Stimulated activated CD4-positive, alpha-beta T cell treated with anti-CD3 and anti-CD28 coated beads, Interleukin-4, amount 100 ng/mL, for 1 hour (primary cell): ENCODE measurements at places on chromosomes 16 and 17.
A peak's percentile ranks its signal among the peaks of the same experiment; 100 is the strongest.

DNA sequence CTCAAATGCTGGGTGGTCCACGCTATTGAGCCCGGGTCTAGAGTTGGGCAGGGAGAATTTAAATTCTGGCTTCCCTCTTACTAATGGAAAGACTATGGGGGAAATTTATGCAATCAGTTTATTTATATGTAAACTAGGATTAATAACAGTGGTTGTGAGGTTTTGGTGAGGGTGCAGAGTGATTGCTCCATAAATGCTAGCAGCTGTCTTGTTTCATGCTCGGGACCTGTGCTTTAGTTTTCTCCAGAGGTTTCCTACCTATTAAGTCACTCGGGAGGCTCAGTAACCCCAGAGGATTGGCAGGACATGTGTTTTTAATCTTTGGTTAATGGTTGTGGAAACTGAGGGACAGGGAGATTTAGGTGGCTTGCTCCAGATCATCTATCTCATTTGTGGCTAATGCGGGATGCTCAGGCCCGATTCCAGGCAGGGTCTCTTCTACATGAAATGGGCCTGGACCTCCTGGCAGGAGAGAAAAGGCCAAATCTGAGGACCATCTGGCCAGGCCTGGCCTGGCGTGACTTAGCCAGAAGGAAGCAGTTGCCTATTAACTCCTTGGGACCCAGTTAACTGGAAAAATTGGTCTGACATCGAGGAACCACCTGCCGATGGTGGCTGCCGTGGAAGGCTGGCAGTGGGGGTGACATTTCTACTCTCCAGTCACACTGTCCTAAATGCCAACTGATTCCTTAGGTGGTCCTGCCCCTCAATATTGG, 2.1 kb downstream of the PRCD start:
- no peak for DNase-seq

DNA sequence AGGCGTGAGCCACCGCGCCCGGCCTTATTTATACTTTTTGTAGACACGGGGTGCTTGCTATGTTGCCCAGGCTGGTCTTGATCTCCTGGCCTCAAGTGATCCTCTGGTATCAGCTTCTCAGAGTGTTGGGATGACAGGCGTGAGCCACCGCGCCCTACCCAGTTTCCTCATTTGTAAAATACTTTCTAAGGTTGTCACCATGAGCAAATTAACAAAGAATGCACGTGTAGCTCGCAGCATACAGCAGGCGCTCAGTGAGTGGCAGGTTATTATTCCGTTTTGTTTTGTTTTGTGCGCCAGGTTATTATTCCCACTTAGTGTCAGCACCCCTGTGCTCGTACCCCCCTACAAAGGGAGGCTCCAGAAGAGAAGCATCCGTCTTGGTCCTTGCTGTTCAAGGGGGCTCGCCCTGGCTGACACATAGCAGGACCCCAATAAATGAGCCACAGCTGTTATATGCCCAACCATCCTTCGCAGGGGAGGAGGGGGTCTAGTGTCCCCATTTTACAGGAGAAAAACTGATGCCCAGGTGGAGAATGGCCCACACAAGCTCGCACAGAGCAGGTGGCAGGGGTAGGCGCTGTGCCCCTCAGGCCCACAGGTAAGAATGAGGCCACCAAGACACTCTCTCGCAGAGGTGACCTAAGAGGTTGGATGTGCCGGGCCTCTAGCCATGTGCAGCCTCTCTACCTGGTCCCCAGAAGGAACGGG, 686 bp upstream of the MIEF2 start:
- no peak for DNase-seq

- DNase-seq, result no peak
These were observed 2.8 kb downstream of the PLCD3 start for GRCh38 chr17:45129426-45129939.

- DNase-seq, result no peak
These were observed 50.7 kb downstream of the CFDP1 start for GRCh38 chr16:75382611-75383010.

- no peak for DNase-seq
These were observed 93.1 kb downstream of the PITPNC1 start for GRCh38 chr17:67470163-67470562.

GRCh38 chr17:61522088-61522487, 68.9 kb downstream of the NACA2 start:
- no peak for DNase-seq

DNA sequence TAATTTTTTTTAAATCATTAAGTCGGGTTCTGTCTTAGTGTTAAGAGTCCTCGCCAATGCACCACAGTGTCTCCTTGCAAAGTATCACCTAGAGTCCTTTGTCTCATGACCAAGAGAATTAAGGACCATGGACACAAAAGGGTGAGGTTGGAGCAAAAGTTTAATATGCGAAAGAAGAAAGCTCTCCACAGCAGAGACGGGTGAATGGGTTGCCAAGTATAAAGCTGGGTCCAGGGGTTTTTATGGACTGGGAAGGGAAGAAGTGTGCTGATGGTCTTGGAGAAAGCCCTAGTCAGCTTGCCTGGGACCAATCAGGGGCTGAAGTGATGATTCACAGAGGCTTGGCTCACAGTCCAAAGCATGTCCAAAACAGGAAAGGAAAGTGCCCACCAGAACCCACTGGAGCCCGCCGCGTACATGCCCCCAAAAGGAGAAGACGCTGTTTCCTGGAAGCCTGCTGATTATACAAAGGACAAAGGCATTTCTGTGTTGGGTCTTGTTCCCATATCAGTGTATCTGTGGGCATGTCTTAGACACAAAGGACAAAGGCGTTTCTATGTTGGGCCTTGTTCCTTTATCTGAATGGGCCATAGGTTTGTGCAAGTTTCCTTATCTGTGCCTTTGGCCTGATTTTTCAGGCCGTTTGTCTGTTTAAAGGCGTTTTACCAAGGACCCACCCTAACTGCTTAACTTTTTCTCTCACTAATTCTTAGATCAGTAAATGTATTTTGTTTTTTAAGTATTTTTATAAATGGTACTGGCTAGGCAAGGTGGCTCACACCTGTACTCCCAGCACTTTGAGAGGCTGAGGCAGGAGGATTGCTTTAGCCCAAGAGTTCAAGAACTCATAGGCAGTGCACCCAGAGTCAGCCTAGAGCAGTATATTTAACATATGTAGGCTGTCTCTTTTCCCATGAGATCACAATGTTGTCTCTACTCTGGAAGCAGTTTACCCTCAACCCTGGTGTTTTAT, 28.7 kb upstream of the ATF7IP2 start:
- no peak for DNase-seq

GRCh38 chr16:84368308-84368996, at the start of gene ATP2C2:
TSS of gene ATP2C2 (plus strand) at chr16:84368538. CDS start at chr16:84368616, 78 bp downstream.
- no peak for DNase-seq

- DNase-seq, result no peak
These were observed 44.7 kb downstream of the CDH1 start for GRCh38 chr16:68781784-68782183.

DNA sequence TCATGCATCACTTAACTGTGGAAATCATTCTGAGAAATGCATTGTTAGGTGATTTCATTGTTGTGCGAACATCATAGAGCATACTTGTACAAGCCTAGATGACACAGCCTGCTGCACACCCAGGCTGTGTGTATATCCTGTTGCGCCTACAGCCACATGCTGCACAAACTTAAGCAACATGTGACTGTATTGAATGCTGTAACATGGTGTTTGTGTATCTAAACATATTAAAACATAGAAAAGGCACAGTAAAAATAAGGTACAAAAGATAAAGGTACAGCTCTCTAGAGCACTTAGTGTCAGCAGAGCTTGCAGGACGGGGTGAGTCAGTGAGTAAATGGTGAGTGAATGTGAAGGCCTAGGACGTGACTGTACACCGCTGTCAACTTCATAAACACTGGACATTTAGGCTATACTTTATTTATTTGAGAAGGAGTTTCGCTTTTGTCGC, 11.9 kb downstream of the FOXK2 start:
- no peak for DNase-seq

DNA sequence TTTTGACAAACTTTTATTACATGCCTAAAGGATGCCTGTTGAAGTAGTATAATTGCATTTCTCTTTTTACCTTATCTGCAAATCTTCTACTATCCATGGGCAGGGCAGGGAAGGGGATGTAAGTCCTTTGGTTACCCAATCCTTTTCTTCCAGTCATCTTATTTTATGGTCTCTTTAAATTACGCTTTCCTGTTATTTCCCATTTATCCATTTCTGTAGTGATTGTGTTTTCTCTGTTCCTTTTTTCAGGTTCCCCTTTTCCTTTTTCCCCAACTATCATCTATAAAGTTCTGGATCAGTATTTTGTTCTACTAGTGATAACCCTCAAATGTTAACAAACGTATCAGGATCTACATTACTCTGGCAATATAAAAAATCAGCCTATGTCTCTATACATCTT, 3.3 kb upstream of the ABCA9 start:
- no peak for DNase-seq

DNA sequence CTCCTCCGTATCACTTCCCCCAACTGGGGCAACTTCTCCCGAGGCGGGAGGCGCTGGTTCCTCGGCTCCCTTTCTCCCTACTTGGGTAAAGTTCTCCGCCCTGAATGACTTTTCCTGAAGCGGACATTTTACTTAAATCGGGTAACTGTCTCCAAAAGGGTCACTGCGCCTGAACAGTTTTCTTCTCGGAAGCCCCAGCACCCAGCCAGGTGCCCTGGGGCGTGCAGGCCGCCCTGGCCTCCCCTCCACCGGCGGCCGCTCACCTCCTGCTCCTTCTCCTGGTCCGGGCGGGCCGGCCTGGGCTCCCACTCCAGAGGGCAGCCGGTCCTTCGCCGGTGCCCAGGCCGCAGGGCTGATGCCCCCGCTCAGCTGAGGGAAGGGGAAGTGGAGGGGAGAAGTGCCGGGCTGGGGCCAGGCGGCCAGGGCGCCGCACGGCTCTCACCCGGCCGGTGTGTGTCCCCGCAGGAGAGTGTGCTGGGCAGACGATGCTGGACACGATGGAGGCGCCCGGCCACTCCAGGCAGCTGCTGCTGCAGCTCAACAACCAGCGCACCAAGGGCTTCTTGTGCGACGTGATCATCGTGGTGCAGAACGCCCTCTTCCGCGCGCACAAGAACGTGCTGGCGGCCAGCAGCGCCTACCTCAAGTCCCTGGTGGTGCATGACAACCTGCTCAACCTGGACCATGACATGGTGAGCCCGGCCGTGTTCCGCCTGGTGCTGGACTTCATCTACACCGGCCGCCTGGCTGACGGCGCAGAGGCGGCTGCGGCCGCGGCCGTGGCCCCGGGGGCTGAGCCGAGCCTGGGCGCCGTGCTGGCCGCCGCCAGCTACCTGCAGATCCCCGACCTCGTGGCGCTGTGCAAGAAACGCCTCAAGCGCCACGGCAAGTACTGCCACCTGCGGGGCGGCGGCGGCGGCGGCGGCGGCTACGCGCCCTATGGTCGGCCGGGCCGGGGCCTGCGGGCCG, 1.6 kb downstream of the HIC1 start:
- DNase-seq, result peak; percentile 56

GRCh38 chr17:3799181-3799945, 1.6 kb downstream of the ITGAE start:
- DNase-seq, result no peak

DNA sequence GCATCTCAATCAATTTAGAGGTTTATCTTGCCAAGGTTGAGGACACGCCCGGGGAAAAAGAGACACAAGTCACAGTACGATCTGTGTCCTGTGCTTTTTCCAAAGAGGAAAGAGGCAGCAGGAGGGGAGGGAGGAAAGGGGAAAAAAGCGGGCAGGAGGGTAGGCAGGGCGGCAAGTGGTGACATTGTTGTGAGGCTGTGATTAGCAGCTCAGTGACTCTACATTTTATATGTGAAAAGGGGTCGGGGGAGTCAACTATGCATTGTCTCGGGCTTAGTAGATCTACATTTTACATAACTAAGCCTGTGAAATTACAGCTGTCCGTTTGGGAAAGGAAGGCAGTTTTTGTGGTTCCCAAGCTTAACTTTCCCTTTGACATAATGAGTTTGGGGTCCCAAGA, 22.2 kb upstream of the RIPOR1 start:
- DNase-seq, result no peak

- no peak for DNase-seq
These were observed 2.5 kb upstream of the SPATA32 start for GRCh38 chr17:45264430-45264829.

GRCh38 chr17:7579834-7580603, 581 bp downstream of the CD68 start:
- peak; percentile 44 for DNase-seq

- DNase-seq, result no peak
These were observed 40.1 kb downstream of the ZNF276 start for GRCh38 chr16:89761304-89761922.

GRCh38 chr16:69852815-69853214, 90.7 kb downstream of the WWP2 start:
- DNase-seq, result no peak

DNA sequence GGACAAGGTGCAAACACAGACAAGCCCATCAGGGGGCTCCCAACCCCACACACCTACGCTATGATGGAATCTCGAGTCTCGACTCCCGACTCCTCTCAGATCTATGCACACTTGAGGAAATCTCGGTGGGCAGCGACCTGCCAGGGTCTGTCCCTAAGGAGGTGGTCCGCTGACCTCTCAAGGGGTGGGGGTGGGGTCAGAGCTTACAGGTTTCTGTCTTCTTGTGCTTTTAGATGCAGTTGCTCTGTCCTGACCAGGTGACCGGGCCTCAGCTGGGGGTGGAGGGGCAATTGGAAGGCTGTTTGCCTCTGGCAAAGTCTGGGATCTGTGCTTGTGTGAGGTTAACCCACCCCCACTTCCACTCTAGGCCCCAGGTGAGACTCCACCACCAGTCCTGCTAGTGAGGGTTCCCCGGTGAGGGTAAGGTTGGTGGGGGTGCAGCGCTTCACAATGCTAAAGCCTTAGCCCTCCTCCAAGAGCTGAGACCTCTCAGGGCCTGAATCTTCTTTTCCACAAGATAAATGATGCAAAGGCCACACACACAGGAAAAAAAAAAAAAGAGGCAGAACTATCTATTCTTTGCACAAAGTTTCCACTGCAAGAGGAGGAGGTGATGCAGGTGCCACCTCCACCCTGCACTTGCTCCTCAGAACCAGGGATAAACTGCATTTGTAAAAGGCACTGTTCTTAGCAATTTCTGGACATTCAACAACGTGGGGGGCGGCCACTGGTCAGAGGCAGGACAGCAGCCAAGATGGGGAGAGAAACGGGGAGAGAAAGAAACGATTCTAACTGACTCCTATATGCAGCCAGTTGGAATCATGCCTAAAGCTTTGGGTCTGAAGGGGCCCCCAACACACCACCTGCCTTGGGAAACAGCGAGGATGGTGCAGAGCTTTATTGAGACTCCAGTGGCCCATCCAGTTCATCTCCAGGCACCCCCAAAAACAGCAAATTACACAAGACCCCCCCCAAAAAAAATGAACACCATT, 4.1 kb downstream of the CISD3 start:
- DNase-seq, result peak; percentile 25

- DNase-seq, result no peak
These were observed 78.4 kb downstream of the CNGB1 start for GRCh38 chr16:57892447-57893096.

GRCh38 chr16:4383591-4384444, 12.2 kb downstream of the VASN start:
- no peak for DNase-seq

GRCh38 chr16:80936410-80936809, 70.3 kb downstream of the CMC2 start:
- no peak for DNase-seq

DNA sequence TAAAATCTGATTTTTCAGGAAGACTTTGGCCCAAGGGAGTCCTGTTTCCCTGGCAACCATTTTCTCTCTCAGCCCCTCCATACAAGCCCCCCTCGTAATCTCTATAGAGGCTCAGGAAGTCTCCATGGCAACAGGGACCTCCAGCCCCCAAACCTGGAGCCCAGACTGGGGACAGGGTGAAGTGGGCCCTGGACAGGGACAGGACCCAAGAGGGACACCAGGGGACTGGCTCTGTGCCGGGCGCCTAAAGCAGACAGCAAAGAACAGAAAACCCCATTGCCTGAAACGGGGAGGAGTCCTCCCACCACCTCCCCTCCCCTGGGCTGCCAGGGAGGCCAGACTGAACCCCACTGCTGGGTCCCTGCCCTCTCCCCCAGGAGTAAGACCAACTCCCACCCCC, 40.6 kb downstream of the CPNE2 start:
- DNase-seq, result no peak
